NCI-H1436 treated with DMSO at 0.1 percent for 48 hours (cell line): ENCODE measurements at places on chromosomes 12 and 14.

DNA sequence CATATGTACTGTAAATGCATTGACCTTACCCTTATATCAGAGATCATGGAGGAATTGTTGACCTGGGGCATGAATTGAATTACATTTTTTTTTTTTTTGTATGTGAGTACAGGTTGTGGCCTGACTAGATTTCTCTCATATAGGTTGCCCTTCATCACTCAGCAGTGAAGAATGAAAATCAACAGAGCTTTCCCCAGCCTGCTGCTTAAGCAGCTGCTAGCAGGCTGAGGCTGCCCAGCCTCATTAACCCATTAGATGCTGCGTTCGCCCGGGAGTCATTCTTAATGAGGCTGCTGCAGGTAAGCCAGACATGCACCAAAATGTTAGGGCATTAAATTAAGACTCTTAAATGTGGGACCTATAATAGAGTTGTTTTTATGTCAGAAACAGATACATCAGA lies 236.0 kb downstream of the ETNK1 start:
- no peak for DNase-seq

DNA sequence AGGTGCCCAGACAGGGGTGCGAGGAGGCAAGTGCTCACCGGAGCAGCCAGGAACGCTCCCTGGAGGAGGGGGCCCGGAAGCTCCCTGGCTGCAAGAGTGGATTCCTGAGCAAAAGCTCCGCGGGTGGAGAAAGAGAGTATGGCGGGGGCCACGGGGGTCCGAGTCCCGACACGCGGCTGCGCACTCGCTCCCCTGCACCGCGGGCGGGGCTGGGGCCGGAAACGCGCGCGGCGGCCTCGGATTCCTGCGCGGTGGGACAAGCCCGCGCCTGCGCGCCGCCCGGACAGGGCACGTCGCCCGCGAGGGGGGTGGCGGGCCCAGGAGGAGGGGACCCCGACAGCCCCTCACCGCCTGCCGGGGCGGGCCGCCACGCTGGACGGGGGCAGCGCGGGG lies 27.8 kb upstream of the GPR132 start:
- DNase-seq, result no peak

- no peak for DNase-seq
These were observed 11.8 kb downstream of the GPR132 start for GRCh38 chr14:105053421-105053820.

DNA sequence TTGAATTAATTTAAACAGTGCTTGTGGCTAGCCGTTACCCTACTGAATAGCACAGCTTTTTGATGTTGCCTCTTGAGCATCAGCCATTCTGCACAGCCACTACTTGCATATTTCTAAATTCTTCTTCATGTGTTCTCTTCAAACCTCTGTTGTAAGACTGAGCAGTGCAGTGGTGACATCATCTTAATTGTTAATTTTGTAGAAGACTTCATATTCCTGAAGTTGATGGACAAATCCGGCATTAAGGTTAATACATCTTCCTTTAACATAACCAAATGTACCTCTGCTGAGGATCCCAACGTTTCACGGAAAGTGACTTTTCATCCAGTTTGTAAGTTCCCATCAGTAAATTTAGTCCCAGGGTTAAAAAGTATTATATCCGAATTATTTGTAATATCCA lies 25.6 kb downstream of the SENP1 start:
- no peak for DNase-seq

- DNase-seq, result no peak
These were observed 9.4 kb upstream of the CNIH1 start for GRCh38 chr14:54450535-54450934.

DNA sequence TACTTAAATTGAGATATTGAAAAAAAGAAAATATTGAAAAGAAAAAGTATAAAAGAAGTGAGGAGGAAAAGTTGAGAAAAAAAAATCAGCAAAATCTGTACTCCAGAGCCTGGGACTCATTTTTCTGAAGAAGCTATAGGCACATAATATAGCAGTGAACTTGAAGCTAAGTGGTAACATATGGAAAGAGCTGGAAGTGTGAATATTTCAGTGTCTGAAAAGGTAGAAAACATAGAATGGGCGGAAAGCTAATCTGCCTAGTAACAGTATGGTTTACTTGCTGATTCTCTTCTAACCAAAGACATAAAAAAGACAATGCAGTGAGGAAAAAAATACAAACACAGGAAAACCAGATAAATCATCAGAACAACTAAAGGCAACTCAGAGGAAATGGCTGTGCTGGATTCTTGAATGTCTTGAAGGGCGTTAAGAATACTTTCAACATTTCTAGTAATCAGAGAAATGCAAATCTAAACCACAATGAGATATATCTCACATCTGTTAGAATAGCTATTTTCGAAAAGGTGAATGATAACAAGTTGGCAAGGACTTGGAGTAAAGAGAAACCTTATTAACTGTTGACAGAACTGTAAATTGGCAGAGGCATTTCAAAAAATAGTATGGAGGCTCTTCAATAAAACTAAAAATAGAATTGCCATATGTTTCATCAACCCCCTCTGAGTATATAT lies 784.6 kb downstream of the LRFN5 start:
- DNase-seq, result no peak

GRCh38 chr14:103281496-103282231 lies 52.4 kb upstream of the EIF5 start:
- no peak for DNase-seq

DNA sequence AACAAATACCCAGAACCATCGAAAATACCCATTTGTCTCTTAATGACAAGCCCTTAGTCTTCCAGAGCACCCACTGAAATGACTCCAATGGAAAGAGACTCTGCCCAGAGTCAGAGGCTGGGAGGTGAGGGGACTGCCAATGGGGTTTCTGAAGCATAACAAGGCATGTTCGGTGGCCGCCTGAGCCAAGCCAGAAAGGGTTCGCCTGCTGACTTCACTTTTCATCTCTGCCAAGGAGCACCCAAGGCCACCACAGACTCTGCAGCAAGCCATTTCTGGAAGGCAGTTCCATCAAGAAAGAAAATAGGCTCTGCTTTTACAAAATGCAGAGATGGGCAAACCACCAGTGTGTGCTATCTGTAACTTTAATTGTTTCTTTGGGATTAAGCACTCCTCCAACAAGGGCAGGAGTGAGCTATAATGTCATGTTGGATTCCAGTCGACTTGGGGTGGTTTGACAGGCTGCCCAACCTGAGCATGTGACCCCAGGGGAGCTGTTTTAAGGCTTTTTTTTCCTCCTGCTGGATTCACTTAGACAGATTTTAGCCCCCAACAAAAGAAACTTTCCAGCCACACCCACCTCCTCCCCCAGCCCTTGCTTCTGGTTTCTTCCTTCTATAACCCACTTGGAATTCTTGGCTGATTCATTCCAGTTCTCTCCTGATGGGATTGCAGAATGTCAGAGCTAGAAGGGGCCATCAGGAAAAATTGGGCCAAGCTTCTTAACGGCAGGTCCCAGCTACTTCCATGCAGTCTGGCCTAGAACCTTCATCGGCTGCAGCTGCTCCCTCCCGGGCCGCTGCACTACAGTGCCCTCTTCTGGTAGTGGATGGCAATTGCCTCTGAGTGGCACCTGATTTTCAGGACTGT lies 24.1 kb downstream of the CKAP4 start:
- no peak for DNase-seq

DNA sequence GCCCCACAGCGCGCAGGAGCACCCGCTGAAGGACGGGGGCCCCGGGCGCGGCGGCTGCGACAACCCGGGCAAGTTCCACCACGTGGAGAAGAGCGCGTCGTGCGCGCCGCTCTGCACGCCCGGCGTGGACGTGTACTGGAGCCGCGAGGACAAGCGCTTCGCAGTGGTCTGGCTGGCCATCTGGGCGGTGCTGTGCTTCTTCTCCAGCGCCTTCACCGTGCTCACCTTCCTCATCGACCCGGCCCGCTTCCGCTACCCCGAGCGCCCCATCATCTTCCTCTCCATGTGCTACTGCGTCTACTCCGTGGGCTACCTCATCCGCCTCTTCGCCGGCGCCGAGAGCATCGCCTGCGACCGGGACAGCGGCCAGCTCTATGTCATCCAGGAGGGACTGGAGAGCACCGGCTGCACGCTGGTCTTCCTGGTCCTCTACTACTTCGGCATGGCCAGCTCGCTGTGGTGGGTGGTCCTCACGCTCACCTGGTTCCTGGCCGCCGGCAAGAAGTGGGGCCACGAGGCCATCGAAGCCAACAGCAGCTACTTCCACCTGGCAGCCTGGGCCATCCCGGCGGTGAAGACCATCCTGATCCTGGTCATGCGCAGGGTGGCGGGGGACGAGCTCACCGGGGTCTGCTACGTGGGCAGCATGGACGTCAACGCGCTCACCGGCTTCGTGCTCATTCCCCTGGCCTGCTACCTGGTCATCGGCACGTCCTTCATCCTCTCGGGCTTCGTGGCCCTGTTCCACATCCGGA lies 1.4 kb downstream of the FZD10 start:
- DNase-seq, result no peak

DNA sequence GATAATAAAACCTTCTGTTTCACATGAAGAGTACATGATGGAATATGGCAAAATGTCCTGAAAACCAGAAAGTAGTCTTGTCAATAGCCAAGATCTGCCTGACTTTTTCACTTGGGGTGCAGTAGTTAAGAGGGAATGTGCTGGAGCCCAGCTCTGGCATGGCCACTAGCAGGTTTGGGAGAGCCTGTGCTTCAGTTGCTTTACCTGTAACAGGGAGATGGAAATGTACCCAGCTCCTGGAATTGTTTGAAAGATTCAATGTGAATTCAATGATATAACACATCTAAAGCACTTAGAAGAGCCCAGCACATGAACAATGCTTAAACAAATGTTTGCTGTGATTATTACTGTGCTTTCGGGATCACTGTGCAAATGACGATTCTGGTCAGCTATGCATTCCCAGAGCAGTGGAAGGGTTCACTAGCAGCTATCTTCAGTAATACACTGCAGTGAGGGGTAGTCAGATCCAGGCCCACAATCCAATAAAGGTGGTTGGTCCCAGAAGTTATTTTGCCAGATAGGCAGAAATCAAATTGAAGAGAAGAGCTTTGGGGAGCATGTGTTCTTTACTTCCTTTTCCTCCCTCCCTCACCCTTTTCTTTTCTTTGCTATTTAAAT lies 224.9 kb downstream of the APAF1 start:
- DNase-seq, result no peak

- DNase-seq, result no peak
These were observed 10.4 kb downstream of the DCTN2 start for GRCh38 chr12:57536597-57536942.

- DNase-seq, result no peak
These were observed 45.1 kb downstream of the TRAF3 start for GRCh38 chr14:102822311-102822863.

DNA sequence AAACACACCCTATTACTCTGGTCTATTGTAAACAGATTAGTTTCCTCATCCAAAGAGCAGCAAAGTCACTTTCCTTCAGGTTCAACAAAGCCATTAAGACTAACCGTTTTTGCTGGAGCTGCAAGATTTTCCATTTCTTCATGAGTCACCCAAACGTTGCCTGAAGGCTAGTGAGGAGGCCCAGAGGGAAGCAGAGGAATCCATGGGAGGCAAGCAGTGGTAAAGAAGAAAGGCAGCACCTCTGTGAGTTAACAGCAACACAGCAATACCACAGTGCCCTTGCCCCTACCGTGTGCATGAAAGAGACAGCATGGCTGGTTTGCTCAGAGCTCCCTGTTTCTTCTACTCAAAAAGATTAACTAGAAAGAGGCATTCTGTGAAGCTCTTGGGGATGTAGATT lies 206.3 kb downstream of the ACSS3 start:
- DNase-seq, result no peak

- no peak for DNase-seq
These were observed 10.3 kb upstream of the SERPINA3 start for GRCh38 chr14:94601884-94602391.

DNA sequence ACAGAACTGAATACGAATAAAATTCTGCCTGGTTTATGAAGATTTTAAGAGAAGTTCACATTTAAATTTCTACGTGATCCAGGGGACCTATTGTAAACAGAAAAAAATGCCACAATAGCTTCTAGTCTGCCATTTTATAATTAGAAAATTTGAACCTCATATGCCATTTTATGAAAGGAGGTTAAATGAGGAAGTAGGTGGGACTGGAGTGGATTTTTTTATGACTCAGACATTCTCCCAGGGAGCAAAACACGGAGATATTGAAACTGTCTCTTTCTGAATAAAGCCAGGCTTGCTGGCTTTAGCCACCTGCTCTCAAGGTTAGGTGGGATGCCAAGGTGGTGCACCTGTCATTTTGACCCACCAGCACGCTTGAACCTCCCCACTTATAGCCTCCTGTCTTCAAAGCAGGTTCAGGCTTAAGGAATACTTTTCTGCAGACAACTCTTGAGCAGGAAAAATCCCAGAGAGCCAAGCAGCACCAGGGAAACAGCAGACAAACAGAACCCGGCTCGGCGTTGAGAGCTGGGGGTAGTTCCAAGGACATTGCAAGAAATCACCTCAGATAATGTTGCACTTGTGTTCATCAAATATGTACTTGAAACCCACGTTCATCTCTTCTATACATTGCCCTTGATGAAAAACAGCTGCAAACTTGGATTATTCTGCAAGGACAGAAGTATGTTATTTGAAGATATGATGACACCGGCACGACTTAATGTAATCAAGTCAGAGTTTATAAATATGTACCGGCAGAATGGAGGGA lies 203.7 kb downstream of the PPM1H start:
- DNase-seq, result no peak

GRCh38 chr14:58270628-58271027 lies 26.0 kb downstream of the PSMA3 start:
- DNase-seq, result no peak

DNA sequence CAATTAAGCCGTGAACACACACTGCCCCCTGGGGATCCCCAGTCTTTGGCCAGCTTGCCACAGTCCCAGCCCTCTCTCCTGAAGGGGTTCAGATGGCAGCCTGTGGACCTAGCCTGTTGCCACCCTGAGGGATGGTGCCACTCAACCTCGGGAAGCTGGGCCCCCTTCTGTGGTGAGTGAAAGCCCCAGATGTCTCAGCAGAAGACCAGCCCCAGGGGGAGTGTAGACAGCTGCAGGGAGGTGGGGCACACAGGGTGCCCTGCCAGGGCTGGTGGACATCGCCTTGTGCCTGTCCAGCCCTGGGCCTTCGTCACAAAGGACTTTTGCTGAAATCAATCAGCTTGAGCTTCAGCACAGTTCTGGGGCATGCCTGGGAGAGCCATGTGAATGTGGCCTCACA lies 32.4 kb downstream of the C14orf132 start:
- DNase-seq, result no peak

DNA sequence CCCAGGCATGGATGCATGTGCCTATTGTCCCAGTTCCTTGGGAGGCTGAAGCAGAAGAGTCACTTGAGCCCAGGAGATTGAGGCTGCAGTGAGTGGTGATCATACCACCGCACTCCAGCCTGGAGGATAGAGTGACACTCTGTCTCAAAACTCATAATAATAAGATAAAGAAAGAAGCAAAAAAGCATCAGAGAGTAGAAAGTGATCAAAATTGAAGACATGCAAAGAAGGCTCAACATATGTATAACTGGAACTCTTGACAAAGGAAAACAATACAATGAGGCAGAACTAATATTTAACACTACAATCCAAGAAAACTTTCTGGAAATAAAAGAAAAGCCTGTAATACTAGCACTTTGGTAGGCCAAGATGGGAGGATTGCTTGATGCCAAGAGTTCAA lies 48.3 kb upstream of the COCH start:
- no peak for DNase-seq
